T-helper 2 cell treated with Interferon-gamma antibody and Interleukin-4, amounts not matched to agents 100 ng/mL and 5 ng/mL, for 36 hours (primary cell): ENCODE measurements at places on chromosomes 7 and 10. TPM values are rescaled to one million over a fixed set of nuclear protein-coding genes. Genes with fewer than 3 reads are reported as not detected.

PNLIPRP3 gene
- not detected in 2 replicates for total RNA-seq

RPEL1 gene
- total RNA-seq = not detected in 2 replicates

PRKAR1B gene
- total RNA-seq = 32.5 and 32.7 TPM in 2 replicates

STAG3 gene
- total RNA-seq = 19.2 and 21.7 TPM in 2 replicates

GFRA1 gene
- total RNA-seq = not detected in 2 replicates

ARMC3 gene
- total RNA-seq = not detected in 2 replicates

PPP1R9A gene
- total RNA-seq = not detected in 2 replicates

H2BK1 gene
- total RNA-seq = 0.48 and 1.1 TPM in 2 replicates

AKR1C4 gene
- not detected in 2 replicates for total RNA-seq

LRRC17 gene
- total RNA-seq = 0.16 and 0.18 TPM in 2 replicates

OR13A1 gene
- not detected in 2 replicates for total RNA-seq

CHST15 gene
- total RNA-seq = 0.05 TPM in 1 of 2 replicates, not detected in the other

FFAR4 gene
- total RNA-seq = not detected in 2 replicates

ANKRD30A gene
- not detected in 2 replicates for total RNA-seq

FAM221A gene
- total RNA-seq = 2.5 and 3.6 TPM in 2 replicates

VSTM4 gene
- total RNA-seq = 0.14 and 0.27 TPM in 2 replicates

TMEM229A gene
- total RNA-seq = not detected in 2 replicates

GBX1 gene
- not detected in 2 replicates for total RNA-seq

ENTPD7 gene
- total RNA-seq = 7.9 and 8.3 TPM in 2 replicates

HOXA7 gene
- not detected in 2 replicates for total RNA-seq

GRID2IP gene
- 0.07 TPM in 1 of 2 replicates, not detected in the other for total RNA-seq

ANKIB1 gene
- 59.6 and 63.9 TPM in 2 replicates for total RNA-seq

SEMA3C gene
- total RNA-seq = not detected in 2 replicates

PLEKHS1 gene
- total RNA-seq = 0.11 TPM in 1 of 2 replicates, not detected in the other

OR9A2 gene
- total RNA-seq = not detected in 2 replicates

GRID1 gene
- not detected in 2 replicates for total RNA-seq

GJD4 gene
- total RNA-seq = not detected in 2 replicates

NUTM2D gene
- 2.5 and 2.8 TPM in 2 replicates for total RNA-seq

SYCE1 gene
- 0.41 and 0.61 TPM in 2 replicates for total RNA-seq

CCDC7 gene
- total RNA-seq = 20.7 and 20.9 TPM in 2 replicates

GCK gene
- total RNA-seq = 0.18 and 0.25 TPM in 2 replicates

CYP2W1 gene
- total RNA-seq = not detected in 2 replicates

SLC39A12 gene
- not detected in 2 replicates for total RNA-seq

NAT16 gene
- not detected in 2 replicates for total RNA-seq

ASZ1 gene
- not detected in 2 replicates for total RNA-seq

HOXA2 gene
- not detected in 2 replicates for total RNA-seq

TNKS2 gene
- 30.0 and 30.2 TPM in 2 replicates for total RNA-seq

ASB4 gene
- total RNA-seq = not detected in 2 replicates

MBL2 gene
- total RNA-seq = not detected in 2 replicates

BHLHA15 gene
- 0.34 TPM in 1 of 2 replicates, not detected in the other for total RNA-seq
